EL (cell line): ENCODE measurements at places on chromosomes 16 and 17.

- DNase-seq = no peak
These were observed 80.6 kb downstream of the TUBD1 start for GRCh38 chr17:59812139-59812538.

GRCh38 chr17:21689604-21690003 is 2.7 kb upstream of the KCNJ18 start:
- DNase-seq = peak; percentile 91

DNA sequence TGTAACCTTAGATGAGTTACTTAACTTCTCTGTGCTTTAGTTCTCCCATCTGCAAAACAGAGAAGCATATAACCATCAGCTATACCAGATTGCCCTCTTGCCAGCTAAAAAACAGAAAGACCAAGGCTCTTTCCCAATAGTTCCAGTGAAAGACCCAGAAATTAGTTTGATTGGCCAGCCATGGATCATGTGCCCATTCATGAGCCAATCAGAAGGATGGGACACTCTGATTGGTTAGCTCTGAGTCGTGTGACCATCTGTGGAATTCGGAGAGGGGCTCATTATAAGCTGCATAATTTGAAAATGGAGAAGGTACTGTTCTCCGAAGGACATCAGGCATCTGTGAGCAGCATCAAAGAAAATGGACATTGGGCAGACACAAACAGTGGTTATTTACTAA is 155.2 kb downstream of the ABCC12 start:
- no peak for DNase-seq

DNA sequence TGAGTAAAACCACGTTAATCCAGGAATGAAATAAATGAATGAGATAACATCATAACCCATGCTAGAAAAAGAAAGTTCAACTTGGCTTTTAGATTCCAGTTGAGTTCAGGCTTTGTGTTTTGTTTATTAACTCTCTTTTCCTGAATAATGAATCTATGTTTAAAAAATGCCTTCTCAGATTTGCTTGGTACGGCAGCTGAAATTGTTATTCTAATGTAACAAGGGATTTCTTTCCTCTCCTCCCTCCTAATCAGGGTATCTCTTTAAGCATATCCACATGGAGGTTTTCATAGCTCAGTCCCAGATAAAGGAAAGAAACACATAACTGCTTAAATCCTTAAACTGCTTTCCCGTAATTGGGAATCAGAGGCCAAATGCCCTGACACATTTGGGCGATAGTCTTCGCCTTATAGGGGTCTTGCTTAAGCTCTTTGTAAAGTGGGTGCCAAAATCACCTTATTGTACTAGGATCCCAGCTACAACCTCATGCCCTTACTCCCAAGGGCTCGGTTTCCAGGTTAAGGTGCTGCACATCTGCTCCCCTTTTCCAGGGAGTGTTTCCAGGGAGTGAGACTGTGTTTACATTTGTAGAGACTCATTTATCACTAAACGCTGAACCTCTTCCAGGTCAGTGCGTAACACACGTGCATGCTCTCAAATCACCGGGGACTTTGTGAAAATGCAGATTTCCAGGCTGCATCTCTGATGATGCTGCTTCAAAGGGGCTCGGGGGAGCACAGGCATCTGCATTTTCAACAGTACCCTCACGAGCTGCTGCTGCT is 142.8 kb upstream of the FOXF1 start:
- DNase-seq = no peak

DNA sequence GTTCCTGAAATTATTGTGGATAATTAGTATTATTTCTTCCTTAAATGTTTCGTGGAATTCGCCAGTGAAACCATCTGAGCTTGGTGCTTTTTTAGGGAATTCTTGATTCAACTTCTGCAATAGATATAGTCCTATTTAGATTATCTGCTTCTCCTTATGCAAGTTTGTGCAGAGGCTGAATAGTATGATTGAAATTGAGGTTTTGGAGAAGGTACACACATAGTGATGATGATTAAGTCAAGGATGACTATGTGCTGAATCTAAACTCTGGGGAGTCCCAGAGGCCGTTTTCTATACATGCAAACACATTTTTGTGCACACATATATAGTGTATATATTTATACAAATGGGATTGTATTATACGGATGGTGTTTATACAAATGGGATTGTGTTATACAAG is 5.2 kb upstream of the MYH4 start:
- no peak for DNase-seq
